ENCODE measurements at places on chromosomes 3 and 15.

DNA sequence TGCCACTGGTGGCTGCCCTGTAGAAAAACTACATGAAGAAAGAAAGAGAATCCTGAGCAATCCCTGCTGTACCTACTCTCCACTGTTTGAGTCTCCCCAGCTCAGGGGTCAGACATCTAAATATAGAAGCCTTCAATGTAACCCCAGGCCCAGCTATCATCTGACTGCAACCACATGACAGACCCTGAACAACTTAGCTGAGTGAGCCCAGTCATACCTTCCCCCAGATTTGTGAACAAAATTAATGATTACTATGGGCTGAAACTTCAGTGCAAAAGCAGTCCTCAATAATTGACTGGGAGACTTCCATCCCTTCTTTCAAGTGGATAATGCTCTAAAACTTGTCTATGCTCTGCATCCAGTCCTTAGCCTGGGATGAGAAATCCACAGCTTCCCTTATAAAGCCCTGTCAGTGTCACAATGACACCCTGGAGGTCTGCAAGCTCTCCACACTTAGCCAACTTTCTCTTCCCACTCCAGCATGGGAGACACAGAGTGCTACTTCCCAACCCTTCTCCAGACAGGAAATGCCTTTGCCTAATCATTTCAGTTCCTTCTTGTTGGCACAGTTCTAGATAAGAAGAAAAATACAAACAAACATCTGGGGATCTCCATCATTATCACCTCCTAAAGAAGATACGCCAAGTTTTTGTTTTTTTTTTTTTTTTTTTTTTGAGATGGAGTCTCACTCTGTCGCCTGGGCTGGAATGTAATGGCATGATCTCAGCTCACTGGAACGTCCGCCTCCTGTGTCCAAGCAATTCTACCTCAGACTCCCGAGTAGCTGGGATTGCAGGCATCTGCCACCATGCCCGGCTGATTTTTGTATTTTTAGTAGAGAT lies 198.5 kb upstream of the GADL1 start:
- DNase-seq: no peak

DNA sequence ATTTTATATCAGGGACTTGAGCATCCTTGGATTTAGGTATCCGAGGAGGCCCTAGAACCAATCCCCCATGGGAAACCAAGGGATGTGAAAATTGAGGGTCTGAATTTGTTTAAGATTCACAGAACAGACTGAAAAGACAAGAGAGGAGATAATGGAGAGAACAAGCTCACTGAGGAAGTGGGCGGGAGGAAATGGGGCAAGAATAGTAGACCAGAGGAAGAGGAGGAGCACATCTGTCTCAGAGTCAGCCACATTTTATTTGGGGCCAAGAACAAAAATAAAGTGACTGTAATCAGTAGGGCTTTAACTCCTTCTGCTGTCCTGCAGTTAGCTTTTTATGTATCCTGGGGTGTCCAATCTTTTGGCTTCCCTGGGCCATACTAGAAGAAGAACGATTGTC lies 63.8 kb downstream of the BLM start:
- no peak for DNase-seq

DNA sequence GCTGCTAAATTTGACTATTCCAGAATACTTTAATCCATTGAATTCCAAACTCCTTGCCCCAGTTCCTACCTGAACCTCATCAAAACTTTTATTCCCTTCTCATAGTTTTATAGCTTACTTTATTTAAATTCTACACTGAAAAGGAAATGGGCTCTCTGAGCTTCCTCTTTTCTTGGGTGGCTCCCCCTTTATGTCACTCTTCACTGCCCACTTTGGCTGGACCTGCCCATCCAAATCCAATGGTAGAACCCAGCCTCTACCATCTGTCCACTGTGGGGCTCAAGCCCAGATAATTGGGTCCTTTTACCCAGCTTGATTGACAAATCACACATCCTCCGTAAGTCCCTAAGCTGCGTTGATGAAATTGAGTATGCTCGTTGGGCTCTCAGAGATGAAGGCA lies 216.5 kb downstream of the BBX start:
- no peak for DNase-seq

DNA sequence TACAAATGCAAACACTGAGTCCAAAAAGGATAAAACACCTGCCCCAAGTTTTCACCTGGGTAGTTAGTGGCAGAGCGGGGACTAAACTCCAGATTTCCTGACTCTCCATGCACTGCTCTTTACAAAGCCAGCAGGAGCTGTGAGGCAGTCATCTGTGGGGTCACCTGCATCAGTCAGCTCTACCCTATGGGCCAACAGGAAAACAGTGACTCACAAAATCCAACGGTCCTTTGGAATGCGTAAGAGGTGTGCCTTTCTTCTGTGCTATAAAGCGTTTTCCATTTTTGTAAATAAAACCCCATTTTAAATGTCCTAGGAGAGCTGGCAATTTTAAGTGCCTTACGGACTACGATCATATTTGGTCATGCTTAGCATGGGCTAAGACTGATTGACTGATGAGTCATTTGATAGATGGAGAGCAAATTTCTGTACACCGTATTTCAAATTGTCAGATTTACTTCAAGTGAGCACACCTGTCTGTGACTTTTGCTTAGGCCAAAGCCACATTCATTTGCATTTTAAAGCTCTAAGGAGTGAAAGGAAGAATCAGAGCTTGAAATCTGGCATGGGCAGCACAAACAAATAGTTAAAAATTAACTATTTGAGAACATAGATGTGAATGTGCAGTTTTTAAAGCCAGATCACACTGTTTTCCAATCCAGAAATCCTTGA lies 4.4 kb upstream of the COL8A1 start:
- DNase-seq: no peak

GRCh38 chr3:30777426-30778113 lies 116.9 kb downstream of the GADL1 start:
- DNase-seq: no peak

DNA sequence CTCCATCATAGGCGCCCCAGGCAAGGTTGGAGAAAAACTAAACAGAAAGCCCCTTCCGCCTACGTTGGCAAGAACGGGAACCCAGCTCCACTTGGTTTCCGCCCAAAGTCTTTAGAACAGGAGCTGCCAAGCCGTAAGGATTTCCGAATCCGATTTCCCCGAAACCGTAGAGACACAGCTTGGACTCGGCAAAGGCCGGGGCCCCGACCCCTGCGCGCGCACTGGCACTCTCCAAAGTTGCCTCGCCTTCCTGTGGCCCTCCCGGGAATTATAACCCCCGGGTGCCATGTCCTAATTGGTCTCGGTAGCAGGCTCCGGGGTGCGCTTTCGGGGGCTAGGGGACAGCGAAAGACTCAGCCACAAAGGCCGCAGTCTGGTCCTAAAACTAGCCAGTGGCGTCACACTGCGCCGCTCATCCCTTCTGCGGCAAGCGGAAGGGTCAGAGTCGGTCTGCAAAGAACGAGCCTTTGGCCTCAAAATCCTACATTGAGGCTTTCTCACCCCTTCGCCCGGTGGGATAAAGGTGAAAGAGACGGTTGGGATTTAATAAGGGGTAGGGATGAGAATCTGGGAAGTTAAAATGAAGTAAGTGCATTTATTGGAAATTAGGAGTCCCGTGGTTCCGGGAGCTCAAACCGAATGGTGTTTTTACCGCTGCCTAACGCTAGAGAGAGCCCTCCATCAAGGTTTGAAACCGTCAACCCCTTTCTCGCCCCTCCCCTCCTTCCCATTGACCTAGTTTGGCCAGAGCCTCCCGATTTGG lies 6.8 kb downstream of the BCL6 start:
- peak; percentile 54 for DNase-seq

- no peak for DNase-seq
Measured at GRCh38 chr3:188180114-188180513, 26.2 kb downstream of the LPP start.

DNA sequence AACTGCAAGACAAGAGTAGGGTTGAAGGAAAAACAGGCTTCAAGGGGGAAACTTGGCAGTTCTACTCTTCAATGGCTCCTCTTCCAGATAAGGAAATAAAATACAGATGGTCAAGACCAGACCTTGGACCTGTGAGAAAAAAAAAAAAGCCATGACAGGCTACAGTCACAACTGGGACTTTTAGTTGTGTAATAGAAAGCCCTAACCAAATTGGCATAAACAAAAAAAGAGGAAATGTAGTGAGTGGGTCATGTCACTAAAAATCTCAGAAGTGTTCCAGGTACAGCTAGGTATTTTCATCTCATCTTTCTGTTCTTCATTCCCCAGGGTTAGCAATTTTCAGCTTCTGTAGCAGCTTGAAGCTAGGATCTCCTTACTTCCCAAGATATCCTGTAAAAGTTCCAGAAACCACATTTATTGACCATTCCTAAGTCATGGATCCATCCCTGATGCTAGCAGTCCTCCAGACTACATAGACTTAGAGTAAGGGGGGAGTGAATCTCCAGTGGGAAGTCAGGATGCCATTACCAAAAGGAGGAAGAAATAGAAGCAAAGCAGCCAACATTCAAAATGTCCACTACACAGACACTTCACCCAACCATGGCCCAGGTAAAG lies 61.0 kb upstream of the CSTA start:
- no peak for DNase-seq

GRCh38 chr15:57640930-57641682 lies 49.4 kb downstream of the MYZAP start:
- DNase-seq: peak; percentile 3

GRCh38 chr15:56344336-56344735 lies 20.9 kb upstream of the TEX9 start:
- no peak for DNase-seq

- DNase-seq: no peak
Measured at GRCh38 chr15:43911235-43911781, 84.5 kb downstream of the WDR76 start.

DNA sequence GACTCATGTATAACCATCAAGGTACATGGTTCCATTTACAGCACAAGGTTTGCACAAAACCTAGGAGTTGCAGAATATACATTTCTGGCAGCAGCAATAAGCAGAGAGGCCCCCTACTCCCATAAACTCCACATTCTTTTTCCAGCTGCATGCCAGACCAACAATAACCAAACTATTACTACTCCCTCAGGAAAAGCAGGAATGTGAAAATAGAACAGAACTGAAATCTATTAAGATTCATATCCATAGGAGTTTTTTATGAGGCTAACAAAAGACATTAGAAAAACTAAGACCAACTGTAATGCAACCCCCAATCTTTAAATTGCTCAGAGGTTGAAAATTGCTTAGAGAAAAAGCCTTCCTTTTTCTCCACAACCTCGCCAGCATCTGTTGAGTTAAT lies 27.6 kb upstream of the TOP2B start:
- no peak for DNase-seq

DNA sequence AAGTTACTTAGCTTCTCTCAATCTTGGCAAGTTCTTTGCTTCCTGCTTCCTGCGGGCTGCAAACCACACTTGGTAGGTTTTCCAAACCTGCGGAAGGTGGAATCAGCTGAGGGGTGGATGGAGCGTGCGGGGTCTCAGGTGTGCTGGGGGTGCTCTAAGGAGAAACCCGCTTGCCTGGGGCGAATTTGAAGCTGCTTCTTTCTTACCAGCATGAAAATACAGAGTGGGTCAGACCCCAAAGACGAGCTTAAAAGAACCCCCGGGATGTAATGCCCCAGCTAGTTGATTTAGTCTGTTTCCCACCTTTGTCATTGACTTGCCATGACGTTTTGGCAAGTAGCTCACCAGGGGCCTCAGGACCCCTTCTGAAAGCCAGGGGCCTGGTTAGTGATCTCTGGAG lies 28.8 kb upstream of the CORO2B start:
- no peak for DNase-seq

DNA sequence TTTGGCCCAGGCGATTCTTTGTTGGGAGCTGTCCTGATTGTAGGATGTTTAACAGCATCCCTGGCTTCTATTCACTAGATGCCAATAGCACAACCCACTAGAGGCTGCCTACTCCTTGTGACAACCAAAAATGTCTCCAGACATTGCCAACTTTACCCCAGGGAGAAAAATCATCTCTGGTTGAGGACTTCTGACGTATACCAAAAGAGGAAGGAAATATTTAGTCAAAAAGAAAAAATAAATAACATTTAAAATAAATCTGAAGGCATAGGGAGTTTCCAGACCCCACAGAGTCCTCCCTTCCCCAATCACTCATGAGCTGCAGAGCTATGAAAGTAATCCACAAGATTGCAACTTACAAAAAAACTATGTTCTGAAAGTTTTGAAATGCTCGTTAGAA lies 61.0 kb downstream of the MECOM start:
- no peak for DNase-seq

- no peak for DNase-seq
Measured at GRCh38 chr3:124383051-124383450, 347.2 kb upstream of the UMPS start.

DNA sequence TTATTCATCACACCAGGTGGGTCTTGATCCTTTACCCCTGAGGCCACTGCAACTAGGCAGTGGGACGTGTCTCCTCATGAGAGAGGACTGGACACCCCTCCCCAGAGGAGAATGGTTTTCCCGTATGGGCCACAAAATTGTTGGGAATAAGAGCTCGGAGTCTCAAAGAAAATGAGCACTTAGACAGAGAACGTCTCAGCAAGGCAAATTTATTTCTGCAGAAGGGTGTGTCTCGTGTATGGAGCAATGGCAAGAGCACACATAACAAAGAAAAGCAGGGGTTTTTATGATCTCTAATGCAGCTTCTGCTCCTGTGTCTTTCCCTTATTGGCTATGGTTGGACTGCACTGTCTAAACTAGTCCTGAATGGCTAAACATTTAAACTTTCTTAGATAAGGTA lies 803.5 kb downstream of the PLOD2 start:
- DNase-seq: no peak

- DNase-seq: no peak
Measured at GRCh38 chr15:101543926-101544612, 54.6 kb upstream of the PCSK6 start.

DNA sequence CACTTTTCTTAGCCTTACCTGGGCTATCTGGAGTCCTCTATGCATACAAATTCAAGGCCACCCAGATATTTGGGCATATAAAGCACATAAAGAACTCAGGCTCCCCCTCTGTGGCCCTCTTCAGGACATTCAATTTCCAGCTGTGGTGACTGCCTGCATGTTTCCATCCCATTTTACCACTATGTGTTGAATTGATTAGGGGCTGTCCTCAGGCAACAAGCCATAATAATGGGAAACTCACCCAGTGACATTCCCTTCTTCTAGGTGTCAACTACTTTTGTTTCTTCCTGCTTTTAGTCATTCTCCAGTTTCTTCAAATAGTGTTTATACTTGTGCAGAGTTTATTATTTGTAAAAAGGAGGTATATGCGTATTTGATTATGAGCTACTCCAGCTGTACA lies 18.0 kb downstream of the NRG4 start:
- DNase-seq: no peak

GRCh38 chr3:119613201-119613600 lies 15.5 kb downstream of the PLA1A start:
- no peak for DNase-seq
